ENCODE measurements at places on chromosomes 16 and 17.

GRCh38 chr16:31113121-31114120 lies 4.0 kb upstream of the KAT8 start:
- no peak for DNase-seq

DNA sequence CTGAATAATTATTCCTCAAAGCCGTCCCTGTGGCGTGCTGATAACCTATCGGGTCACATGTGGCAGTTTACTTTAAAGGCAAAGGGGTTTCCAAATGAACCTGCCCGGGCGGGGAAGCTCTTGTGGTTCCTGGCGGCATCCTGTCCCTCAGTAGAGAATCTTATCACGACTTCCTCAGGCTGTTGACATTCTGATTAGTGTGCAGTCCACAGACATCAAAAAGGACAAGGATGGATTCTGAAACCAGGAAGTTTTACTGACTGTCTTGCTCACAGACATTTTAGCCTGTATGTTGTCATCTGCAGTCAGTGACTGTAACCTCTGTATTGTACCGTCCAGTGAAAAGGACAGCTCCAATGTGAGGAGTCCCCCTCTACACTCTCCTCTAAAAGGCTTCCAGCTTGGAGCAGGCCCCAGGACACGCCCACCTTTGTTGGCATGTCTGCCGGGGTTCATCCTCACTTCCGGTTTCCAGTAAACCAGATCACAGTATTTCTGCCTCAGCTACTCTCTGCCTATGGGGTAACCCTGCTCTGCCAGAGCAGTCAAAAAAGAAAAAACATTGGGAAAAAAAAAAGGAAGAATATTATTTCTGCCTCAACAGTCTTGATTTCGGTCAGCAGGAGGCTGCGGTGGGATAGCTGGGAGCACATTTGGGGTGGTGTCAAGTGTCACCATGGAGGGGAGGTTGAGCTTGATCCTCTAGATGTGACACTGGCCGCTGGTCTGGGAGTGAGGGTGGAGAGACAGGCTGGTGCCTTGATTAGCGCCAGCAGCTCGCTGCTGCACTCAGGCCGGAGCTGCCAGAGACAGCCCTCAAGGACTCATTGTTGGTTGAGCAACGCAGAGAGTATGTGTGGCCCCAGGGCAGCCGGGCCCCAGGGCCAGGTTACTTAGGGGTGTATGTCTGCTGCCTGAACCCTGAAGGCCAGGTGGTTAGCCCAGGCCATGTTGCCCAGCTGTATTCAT lies 89.0 kb upstream of the DNAH17 start:
- peak; percentile 64 for DNase-seq

DNA sequence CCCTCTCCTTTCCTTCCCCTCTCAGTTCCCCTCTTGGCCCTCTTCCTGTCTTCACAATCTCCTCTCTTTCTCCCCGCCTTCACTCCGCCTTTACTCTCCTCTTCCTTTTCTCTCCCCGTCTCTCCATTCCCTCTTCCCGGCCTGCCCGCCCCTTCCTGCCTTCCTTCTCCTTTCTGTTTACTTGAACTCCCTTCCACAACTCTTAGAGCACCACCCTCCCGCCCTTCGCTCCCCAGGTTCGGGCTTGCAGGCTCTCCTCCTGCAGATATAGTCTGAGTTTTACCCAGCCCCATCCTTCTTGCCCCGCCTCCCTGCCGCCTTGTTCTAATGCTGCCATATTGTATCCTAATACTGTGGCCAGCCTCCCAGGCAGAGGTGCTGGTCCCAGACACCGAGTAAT lies 201.5 kb upstream of the N4BP1 start:
- DNase-seq: peak; percentile 15

DNA sequence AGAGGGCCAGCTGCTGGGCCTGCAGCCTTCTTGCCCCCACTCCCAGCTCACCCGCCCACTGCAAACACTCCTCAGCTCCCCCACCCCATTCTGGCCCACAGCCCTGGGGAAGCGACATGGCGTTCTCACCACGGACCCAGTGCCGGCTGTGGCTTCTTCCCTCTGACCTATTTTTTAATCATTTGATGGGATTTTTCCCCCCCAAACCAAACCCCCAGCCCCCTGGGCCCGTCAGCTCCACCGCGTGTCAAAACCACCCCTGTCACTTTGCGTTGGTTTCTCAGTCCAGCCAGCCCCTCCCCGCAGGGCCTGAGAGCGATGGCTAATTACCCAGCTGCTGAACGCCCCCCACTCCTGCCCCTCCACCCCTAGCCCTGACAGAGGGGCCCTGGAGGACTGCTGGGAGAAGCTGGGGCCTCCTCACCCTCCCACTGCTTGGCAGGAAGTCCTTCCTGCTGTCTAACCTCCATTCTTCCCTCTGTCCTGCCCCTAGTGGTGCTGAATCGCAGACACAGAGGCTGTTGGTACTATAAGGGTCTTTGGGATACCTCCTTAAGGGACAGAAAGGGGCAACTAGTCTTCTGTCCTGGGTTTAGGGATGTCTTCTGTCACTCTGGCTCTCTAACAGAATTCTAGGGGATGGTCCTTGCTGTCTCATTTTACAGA lies 7.5 kb upstream of the TBX21 start:
- no peak for DNase-seq

GRCh38 chr17:28842282-28843012 lies at the start of gene FAM222B:
Gene FAM222B, minus strand, starts transcription at chr17:28842790. Its CDS starts 76,123 bp downstream, at chr17:28766667.
- DNase-seq: peak; percentile 96

DNA sequence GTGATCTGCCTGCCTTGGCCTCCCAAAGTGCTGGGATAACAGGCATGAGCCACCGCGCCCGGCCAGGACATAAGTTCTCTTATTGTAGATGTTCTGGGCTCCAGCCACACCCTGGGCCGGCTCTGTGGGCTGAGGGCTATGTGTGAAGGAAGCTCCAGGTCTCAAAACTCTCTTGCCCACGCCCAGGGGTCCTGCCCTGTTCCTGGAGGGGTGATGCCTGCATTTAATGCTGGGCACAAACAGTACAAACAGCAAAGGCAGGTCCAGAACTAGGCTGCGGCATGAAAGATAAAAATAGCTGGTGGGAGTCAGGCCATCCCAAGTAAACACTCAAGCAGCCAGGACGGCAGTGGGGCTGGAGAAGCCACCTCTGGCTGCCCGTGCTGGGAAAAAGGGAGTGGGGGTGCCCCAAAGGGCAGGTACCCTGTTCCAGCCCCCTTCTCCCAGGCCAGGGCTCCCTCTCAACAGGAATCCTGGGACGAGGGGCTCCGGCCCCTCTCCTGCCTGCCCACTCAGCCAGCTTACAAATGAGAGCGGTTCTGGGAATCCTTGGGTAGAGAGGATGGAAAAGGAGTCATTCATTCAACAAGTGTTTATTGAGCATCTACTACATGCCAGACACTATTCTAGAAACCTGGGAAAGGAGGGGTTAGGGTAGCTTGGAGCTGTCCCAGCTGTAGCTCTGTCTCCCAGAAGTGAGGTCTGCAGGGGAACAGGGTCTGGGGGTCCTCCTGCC lies 4.6 kb downstream of the TRIM47 start:
- no peak for DNase-seq

DNA sequence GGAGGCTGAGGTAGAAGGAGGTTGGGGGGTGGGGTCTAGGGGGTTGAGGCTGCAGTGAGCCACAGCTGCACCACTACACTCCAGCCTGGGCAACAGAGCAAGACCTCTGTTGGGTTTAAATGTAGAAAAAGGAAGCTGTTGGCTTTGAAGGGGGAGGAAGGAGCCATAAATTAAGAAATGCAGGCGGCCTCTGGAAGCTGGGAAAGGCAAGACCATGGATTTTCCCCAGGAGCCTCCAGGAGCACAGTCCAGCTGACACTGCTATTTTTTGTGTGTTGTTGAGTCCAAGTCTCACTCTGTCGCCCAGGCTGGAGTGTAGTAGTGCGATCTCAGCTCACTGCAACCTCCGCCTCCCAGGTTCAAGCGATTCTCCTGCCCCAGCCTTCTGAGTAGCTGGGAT lies 15.9 kb downstream of the LITAF start:
- no peak for DNase-seq
